Left hindlimb (tissue), 1 donor: ENCODE measurements at places on chromosomes 12 and 14.

- DNase-seq = no peak
Observed at GRCh38 chr12:97837401-97837800, 374.8 kb downstream of the RMST start.

- no peak for DNase-seq
Observed at GRCh38 chr12:97229004-97229403, 233.6 kb upstream of the RMST start.

DNA sequence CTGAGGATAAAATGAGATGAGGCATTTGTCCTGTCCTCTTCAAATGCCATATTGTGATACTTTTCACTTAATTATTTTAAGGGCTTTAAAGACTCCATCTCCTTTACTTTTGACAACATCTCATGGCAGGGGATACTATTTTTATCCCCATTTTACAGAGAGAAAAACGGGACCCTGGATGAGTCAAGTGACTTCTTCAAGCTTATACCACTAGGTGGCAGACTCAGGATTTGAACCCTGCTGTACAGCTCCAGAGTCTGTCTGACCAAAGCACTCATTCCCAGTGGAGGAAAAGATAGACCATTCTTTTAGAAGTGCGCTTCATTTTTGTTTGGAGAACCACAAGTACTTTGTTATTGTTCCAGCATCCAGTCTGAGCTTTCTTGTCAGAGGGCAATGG lies 1.7 kb upstream of the SMOC1 start:
- no peak for DNase-seq

DNA sequence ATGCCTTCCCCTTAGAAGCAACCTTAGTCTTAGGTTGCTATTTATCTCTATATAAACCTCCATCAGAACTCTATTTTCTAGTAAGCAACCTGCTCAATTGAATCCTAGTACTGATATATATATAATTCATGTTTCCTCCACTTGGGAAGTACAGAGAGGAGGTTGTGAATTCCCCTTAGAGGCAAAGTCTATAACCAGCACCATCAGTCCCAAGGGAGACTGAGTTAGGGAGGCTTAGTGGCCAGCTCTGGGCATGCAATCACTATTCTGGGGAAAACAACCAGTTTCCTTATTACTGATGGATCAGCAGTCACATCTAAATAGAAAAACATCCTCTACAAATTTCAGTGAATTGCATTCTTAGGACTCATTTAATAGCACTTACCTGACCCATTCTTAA lies 489.1 kb downstream of the RMST start:
- no peak for DNase-seq

GRCh38 chr12:55698241-55698955 lies 9.3 kb downstream of the ITGA7 start:
- no peak for DNase-seq

DNA sequence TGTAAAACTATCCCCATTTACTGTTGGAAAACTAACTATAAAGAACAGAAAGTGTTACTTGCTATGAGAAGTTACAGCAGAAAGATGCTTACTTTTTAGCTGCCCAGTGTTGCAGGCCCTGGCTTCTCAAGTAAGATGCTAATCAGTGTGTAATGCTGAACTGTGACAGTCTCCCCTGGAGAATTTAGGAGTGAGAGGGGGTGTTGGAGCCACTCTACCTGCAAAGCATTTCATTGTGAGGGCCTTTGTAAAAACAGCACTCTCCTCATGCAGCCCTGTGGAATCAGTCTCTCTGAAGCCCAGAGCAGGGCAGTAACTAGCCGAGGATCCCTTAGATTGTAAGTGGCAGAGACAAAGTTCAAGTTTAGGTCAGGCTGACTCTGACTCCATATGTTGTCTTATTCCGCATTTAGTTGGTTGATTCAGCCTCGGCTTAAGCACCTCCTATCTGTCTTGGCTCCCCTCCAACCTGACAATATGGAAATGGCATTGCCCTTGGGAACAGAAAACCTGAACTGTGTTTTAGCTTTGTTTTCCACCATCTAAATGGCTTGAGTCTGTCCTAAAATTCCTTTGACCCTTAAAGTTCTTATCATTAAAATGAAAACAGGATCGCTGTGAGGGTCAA lies 141.3 kb downstream of the PRKCH start:
- DNase-seq = no peak

DNA sequence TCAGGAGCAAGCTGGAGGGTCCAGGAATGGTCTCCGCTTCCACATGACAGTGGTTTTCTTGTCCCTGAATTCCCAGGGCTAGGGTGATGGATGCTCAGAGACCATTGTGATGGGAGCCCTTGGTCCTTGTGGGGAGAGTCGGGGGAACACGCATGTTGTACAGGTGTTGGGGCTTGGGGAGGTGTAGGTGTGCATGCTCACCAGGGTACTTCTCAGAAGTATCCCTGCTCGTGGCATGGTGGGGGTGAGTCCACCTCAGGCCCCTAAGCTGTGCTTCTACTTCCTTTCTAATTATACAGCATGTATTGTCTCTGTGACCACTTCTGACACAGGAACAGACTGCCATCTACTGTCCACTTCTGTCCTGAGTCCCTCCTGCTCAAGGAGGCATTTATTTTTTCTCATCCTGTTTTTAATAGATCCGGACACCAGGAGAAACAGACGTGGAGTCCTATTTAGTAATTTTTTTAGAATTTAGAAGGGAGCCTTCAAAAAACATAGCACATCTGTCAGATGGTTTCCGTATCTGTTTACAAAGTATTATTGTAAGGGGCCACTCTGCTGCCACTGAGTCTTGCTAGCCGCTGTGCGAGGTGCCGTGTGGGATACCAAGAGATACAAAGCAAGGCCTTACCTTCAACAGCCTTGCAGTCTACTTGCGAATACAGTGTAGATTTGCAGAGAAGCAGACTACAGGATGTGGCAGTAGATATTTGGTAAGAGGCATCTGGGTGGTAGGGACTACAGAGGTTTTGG lies 10.5 kb downstream of the NTF3 start:
- no peak for DNase-seq

GRCh38 chr12:124434354-124434753 lies 133.1 kb downstream of the NCOR2 start:
- DNase-seq = no peak

- no peak for DNase-seq
Observed at GRCh38 chr12:23236811-23237210, 611.8 kb downstream of the ETNK1 start.

DNA sequence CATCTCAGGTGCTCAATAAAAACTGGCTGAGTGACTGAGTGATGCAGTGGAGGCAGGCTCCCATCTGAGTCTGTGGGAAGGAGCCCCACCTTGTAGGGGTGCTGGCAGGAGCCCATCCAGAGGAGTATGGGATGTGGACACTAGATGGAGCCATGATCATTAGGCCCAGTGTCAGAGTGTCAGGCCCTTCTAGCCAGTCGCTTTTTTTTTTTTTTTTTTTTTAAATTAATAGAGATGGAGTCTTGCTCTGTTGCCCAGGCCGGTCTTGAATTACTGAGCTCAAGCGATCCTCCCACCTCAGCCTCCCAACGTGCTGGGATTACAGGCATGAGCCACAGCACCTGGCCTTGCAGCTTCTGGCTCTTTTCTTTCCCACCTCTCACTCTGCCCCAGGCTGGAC lies 11.5 kb downstream of the RITA1 start:
- DNase-seq = peak; percentile 69

DNA sequence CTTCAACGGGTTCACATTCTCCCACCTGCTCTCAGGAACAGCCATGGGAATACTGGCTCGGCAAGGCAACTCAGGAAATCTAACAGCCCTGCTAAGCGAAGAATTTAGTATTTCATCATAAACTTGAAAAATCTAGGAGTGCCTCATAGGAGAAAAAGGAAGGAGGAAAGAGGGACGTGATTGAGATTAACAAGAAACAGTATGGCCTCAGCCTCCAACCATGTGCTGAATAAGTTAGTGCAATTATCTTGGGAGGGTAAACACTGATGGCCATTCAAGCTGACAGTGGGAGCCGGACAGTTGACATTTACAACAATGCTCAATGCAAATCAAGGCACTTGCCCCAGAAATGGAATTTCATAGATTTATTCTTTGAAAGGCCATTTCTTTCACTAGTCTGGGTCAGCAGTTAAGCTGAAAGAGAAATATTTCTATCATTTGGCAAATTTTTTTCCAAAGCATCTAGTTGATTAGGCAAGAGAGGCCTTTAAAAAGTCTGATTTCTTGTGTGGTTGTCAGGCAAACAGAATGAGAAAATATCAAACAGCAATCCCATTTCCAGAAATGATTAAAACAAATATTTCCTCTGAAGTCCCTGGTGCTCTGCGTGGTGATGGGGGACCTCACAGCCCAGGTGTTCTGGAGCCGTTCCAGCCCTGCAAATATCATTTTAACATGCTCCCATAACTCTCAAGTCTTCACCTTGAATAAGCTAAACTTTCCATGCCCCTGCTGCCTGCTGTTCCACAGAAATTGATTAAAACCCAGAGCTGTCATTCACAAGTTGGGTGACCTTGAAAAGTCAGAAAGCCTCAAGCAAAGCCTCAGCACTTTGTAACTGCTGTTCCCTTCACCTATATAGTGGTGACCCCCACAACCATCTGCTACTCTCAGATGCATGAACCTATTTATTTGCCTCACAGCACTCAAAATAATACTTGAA lies 121.6 kb downstream of the PHLDA1 start:
- DNase-seq = no peak

- DNase-seq = peak; percentile 74
Observed at GRCh38 chr12:106195621-106196027, 52.2 kb downstream of the CKAP4 start.

DNA sequence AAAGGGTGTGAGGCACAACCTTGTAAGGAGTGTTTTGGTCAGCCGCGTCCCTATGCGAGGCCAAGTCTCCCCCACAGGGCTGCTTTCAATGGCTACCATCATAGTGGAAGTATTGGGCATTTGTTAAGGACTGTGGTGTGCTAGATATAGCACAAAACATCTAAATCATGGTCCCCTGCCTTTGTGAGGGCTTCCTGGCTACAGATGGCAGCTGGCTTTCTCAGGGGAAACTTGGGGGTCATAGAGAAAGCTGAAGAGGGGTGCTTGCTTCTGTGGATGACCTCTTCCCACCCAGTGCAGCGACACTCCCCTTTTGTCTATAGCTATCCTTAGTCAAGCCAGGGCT lies 315.8 kb downstream of the ZFP36L1 start:
- no peak for DNase-seq

DNA sequence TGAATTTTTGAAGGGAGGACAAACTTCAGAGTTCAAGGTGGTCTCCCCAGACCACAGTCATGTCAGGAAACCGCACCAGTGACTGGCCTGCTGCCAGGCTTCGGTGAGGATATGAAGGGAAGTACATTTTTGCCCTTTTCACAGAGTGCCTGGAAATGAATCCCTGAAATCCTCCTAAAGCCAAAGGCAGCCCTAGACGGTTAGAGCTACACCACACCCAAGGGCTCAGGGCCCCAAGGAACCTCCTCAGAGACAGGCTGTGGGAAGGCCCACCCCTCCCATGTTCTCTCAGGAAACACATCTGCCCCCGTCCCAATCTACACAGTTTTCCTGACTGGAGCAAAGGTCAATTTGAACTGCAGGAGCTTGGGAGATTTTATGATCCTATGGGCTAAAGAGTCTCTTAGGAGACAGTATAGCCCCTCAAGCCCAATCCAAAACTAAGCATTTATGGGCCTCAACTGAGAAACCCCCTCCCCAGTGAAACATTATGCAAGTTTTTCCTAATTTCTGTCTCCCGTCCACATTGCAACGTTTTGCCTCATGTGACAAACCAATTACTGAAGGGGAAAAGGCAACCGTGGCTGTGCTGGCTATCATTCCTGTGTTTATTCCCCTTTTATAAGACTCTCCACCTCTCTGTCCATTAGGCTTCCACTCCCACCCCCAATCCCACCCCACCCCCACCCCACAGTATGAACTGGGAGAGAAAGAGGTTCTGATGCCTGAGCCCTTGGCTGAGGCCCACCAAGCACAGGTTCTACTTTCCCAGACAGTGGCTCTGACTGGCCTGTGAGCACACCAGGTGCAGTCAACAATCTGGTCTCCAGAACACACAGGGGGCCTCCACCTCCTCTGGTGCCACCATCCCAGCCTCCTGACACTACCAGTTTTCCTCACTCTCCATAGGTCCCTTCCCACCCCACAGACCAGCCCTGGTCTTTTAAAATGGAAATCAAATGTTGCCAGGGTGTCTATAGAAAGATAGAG lies 9.6 kb upstream of the RNASE1 start:
- DNase-seq = no peak

- DNase-seq = no peak
Observed at GRCh38 chr12:121632069-121632970, 6.0 kb downstream of the ORAI1 start.

DNA sequence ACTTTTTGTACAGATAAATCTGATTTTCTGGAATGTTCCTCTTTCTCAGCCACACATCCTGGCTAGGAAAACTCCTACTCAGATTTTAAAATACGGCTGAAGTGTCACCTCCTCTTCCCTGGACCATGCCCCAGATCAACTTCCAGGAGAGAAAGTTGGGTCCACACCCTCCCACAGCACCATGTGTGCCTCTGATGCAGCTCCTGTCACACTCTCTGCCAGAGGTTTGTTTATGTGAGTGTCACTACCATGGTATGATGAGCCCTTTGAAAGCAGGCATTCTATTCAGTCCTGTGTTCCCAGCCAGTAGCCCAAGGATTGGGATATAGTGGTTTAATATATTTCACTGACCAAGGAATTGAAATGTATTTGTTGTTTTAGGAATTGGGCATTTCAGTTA lies 287.2 kb upstream of the ATP2B1 start:
- DNase-seq = no peak

DNA sequence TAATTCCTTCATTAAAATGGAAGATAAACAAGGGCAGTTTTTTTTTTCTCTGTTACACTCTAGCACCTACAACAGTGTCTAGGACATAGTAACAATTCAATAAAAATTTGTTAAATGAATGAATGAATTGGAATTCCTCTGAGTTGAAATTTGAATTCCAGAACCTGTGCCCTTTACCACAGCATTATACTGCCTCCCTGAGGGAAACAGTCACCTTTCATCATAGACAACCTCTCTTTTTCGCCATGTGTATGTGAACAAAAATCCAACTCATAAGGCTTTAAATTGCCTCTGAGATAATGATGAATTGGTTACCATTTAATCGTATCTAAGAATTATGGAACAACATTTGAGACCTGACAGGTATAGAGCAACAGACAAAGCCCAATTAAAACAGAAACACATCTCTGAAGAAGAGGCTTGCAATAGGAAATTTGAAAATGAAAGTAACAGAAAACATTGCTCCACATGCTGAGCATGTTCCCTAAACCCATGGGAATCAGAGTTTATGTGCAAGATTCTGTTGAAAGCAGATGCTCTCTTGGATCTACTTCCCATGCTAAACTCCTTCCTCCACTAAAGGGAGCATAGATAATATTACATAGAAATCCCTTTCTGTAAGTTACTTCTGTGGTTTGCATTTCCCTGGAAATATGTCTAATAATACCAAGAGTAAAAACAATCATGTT lies 657.8 kb downstream of the GALC start:
- DNase-seq = no peak

- DNase-seq = no peak
Observed at GRCh38 chr12:113204804-113205203, 16.5 kb upstream of the TPCN1 start.
